ENCODE measurements at places on chromosomes 2 and 18.

DNA sequence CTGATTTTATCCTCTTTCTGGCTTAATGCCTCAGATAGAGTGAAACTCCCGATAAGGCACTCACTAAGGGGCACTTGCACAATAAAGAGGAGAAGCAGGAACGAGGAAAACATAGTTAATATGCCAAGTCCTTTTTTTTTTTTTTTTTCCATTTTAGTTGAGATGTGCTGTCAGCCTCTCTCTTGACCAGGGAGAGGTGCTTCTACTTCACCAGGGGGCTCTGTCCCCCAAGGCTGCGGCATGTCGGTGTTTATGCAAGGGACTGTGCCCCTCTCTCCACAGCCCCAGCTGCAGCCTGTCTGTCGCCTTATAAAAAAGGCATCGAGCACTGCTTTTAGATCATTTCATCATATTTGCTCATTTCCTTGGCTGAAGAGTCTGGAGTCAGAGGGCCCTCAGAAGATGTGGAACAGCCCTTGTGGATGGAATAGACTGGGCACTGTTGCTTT, 178.1 kb downstream of the SLC8A1 start:
- H3K4me1 ChIP-seq: peaks cover 38% of the 10 kb centered on the region
- H3K27ac ChIP-seq: no peak overlapping the region
- H3K27me3 ChIP-seq: no peaks in the 10 kb centered on the region
- no peaks in the 10 kb centered on the region for H3K36me3 ChIP-seq
- DNase-seq: no peak

DNA sequence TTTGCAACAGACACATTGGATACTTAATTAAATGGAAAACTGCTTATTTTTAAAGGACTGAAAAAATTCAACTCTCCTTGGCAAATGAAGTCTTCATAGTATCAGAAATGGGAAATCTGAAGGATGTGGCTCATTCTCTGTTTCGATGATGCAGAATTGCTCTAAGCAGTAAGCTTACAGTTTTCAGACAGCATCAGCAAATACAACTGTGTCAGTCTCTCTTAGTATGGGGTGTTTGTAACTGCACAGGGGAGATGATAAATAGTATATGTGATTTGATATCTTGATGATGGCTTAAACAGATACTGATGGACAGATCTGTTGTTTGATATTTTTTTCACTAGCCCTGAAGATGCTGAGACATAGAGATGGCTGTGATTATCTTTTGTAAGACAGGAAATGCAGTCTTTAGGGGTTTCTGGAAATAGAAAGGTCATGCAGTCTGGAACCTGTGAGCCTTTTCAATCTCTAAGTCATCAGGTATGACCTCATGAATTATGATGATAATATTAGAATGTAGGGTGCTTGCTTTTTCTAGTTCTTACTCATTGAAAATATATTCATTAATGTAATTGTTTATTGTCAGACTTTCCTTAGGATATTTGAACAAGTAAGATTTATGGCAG, 84.2 kb downstream of the SLC4A10 start:
- no peaks in the 10 kb centered on the region for H3K4me1 ChIP-seq
- H3K4me3 ChIP-seq: no peak overlapping the region
- no peak for DNase-seq
- peaks cover 32% of the 10 kb centered on the region for H3K27me3 ChIP-seq
- H3K27ac ChIP-seq: no peak overlapping the region
- H3K36me3 ChIP-seq: no peaks in the 10 kb centered on the region

GRCh38 chr18:79367989-79368388, 27.7 kb upstream of the NFATC1 start:
- DNase-seq: no peak
- H3K27me3 ChIP-seq: no peaks in the 10 kb centered on the region
- no peak overlapping the region for H3K4me3 ChIP-seq
- no peak overlapping the region for H3K27ac ChIP-seq
- H3K36me3 ChIP-seq: peaks cover 33% of the 10 kb centered on the region

- no peak for DNase-seq
- no peak overlapping the region for H3K27ac ChIP-seq
- H3K4me3 ChIP-seq: no peak overlapping the region
- no peaks in the 10 kb centered on the region for H3K36me3 ChIP-seq
Observed at GRCh38 chr2:100482741-100483140, 12.5 kb downstream of the NMS start.

GRCh38 chr2:183390109-183390508, 265.9 kb downstream of the NUP35 start:
- H3K27me3 ChIP-seq: no peaks in the 10 kb centered on the region
- H3K4me3 ChIP-seq: no peak overlapping the region
- H3K4me1 ChIP-seq: no peaks in the 10 kb centered on the region

DNA sequence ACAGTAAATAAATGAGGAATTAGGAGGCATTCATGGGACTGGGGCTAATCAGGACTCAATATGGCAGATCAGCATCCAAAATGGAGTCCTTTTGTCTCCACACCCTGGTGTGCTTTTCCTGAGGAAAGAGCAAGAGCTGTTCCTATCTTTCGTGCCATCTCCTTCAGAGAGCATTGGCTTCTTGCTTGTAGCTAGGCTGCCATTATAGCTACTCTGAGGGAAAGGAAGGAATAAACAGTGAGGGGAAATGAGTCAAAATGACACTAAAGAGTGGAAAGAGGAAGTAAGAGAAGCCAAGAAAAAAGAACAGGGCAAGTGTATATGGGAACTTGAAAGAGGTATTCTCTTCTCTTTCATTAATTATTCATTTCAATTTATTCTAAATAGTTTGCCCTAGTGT, 8.4 kb upstream of the NMI start:
- H3K4me1 ChIP-seq: peaks cover 8% of the 10 kb centered on the region
- DNase-seq: no peak
- no peak overlapping the region for H3K4me3 ChIP-seq
- H3K27ac ChIP-seq: no peak overlapping the region
- no peaks in the 10 kb centered on the region for H3K36me3 ChIP-seq
- no peaks in the 10 kb centered on the region for H3K27me3 ChIP-seq

GRCh38 chr2:133879703-133880102, 311.4 kb upstream of the NCKAP5 start:
- H3K27ac ChIP-seq: no peak overlapping the region
- no peak for DNase-seq
- H3K4me1 ChIP-seq: no peaks in the 10 kb centered on the region
- H3K4me3 ChIP-seq: no peak overlapping the region
